Islet precursor cell (in vitro differentiated cells): ENCODE measurements at places on chromosomes 7 and 10.

GRCh38 chr10:78830062-78830975 is 238.4 kb upstream of the ZMIZ1 start:
- no peak for DNase-seq

GRCh38 chr7:81682873-81683272 is 87.0 kb downstream of the HGF start:
- DNase-seq = no peak

DNA sequence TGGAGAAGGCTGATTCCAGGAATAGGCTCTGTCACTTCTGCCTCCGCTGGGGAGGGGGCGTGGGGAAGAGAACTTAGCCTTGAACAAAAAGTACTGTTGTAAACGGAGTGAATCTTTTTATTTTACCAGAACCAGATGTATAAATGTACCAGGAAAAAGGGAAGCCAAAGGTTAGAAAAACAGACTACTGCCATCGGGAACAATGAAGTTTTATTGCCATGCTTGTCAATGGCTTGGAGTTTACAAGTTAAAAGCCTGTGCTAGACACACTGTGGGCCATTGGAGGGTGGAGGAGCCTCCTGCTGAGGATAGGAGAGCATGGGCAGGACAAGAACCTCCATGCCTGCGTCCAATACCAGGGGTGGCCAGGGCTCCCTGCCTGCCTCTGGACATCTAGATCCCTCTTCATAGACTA is 161.7 kb upstream of the LYZL2 start:
- DNase-seq = no peak

- no peak for DNase-seq
These were observed 239.0 kb downstream of the INHBA start for GRCh38 chr7:41463770-41464470.

DNA sequence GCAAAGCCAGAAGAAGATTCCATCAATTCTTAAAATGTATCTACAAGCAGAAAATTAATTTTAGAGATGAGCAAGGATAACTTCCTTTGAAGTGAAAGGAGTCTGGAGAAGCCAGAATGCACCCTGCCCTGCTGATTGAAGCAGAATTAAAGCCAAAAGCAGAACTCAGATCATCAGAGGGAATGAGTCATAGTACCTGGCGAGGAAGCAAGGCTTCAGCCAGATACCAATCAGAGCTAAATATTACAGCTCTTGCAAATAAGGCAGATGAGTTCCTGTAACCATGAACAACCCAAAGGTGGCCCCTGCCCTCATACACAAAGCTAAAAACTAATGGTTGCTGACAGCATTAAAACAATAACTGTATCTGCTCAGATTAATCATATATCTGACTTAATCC is 10.4 kb downstream of the HTR7 start:
- DNase-seq = no peak

- DNase-seq = no peak
These were observed 33.5 kb downstream of the RSBN1L start for GRCh38 chr7:77729574-77730348.

- no peak for DNase-seq
These were observed 51.2 kb upstream of the TMEM248 start for GRCh38 chr7:66869660-66870450.

GRCh38 chr10:1147810-1148209 is 91.6 kb downstream of the WDR37 start:
- DNase-seq = no peak

DNA sequence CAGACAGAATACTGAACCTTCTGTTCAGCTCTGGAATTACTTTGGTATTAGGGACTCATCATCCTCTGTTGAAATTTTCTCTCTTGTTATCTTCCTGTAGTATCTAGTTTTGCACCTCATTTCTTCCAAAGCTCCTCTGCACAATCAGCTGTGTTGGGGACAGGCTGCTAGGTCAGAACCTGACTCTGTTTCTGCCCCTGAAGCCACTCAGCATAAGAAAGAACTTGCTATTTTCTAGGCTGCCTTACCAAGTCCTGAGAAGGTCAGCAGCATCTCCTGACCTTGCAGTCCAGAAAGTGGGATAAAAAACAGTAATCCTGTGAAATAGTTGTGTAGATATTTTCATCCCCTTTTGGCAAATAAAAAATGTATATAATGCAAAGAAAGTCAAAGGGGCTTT is 862.6 kb downstream of the SORCS3 start:
- no peak for DNase-seq

DNA sequence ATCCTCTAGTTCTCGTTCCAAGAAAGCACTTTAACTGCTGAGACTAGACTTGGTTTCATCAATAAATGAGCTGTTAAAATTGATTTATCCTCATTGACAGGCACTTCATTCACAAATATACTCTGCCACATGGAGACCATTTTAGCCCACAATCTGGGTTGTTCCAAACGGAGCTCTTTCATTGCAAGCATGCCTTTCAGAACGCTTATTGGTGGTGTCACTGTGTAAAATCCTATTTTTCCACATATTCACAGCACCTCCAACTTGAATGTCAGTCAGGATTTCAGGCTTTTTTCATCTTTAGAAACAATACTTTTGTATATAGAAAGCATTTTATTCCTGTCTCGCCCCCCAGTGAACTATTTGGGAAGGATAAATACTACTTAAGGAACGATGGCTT is 424.7 kb upstream of the NRP1 start:
- DNase-seq = no peak

GRCh38 chr10:89156161-89156835 is 50.8 kb downstream of the CH25H start:
- DNase-seq = no peak

DNA sequence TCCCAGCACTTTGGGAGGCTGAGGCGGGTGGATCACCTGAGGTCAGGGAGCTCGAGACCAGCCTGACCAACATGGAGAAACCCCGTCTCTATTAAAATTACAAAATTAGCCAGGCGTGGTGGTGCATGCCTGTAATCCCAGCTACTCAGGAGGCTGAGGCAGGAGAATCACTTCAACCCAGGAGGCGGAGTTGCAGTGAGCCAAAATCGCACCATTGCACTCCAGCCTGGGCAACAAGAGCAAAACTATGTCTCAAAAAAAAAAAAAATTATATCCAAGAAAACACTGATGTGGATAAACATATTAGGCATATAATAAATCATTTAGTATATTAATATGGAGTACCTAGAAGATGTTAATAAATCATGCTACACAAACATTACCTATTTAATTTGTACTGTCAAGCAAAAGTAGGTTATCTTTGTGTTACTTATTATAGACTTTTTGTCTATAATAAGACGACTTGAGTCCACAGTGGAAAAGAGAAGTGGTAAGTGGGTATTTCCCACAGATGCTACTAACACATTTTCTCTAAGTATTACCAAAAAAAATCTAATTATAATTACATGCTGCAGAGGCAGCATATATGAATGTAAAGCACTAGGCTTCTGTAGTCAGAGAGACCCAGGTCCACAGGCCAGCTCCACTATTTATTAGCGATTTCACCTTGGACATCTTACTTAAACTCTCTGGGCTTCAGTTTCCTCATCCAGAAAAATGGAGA is 34.5 kb downstream of the DNMBP start:
- DNase-seq = no peak

- DNase-seq = no peak
These were observed 97.0 kb downstream of the CTBP2 start for GRCh38 chr10:125063256-125063925.

- no peak for DNase-seq
These were observed 117.0 kb downstream of the MKX start for GRCh38 chr10:27628621-27629020.

- DNase-seq = no peak
These were observed 31.2 kb downstream of the ABLIM1 start for GRCh38 chr10:114626841-114627240.

GRCh38 chr7:90242369-90243168 is 2.4 kb upstream of the CFAP69 start:
- DNase-seq = no peak

- DNase-seq = no peak
These were observed 3.6 kb upstream of the ZEB1 start for GRCh38 chr10:31315453-31315852.

GRCh38 chr7:96253964-96254363 is 67.9 kb downstream of the SLC25A13 start:
- DNase-seq = no peak

DNA sequence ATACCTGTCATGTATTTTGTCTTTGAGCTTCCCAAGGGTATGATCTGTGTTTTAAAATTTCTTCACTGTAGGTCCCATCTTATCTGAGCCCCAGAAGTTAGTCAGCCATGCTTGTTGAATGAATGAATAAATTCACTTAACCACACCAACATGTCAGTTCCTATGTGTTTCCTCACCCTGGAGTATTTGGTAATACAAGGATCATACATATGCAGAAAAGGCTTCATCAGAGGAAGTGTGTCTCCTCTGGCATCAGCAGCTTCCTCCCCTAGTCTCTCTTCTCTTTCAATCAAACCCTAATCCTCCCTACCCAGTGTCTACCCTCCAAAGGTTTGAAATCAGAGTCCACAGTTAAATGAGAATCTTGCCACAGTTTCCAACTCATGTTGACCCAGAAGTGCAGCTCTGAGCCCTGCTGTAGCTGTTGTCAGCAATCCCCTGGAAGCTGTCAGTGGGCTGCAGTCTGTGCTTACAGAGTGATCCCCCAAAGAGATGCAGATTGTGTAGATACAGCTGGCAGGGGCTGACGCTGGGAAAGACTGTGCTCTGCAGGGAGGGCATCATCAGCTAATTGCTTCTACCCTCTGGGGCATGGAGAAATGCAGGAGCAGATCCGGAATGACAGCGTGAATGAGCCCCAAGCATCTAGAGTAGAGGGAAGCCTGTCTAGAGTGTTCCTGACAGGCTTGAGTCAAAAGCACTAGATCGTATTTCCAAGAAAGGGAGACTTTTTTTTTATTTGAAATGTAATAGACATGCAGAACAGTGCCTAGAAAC is 105.0 kb upstream of the WDR11 start:
- DNase-seq = no peak

DNA sequence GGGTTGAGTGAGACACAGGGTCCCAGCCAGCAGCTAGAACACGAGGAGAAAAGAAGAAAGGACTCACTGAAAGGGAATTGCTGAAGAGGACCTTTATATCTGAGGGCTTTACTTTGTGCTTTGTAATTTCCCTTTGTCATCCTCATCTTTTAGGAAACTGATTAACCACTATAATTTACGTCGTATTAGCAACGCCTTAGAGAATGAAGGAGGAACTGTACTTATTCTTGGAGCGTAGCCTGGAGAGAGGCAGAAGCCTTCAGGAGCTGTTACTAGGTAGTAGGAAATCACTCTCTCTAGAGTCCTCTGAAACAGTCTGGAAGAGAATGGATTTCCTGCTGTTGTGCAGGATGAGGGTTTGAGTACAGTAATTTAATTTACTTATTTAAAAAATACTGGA is 101.0 kb upstream of the STEAP1B start:
- DNase-seq = no peak

DNA sequence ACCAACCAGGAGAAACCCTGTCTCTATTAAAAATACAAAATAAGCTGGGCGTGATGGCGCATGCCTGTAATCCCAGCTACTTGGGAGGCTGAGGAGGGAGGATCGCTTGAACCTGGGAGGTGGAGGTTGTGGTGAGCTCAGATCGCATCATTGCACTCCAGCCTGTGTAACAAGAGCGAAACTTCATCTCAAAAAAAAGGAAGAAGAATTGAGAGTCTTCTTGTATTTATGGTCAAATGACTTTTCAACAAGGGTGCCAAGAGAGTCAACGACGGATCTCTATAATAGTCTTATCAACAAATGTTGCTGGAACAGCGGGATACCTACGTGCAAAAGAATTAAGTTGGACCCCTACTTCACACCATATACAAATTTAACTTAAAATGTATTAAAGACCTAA is 21.6 kb upstream of the JAZF1 start:
- no peak for DNase-seq
